Osteoblast (primary cell): ENCODE measurements at places on chromosomes 11 and 22.

DNA sequence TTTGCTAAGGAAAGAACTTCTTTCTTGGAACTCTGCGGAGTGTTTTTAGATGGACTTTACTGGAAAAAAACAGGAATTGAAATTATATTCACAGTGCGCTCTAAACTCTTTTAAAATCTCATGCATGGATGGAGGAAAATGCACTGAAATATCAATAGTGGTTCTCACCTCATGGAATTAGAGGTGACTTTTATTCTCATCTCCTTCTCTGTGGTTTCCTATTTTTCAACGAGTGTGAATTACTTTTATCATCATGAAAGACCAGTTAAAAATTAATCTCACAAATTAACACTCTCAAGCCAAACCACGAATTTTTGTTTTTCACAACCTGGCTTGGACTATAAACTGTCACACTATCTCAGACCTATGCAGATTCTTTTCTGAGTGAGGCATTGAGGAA lies 16.6 kb downstream of the BMAL1 start:
- no peak for DNase-seq

GRCh38 chr11:29125606-29126005 lies 891.2 kb downstream of the KCNA4 start:
- DNase-seq, result no peak

GRCh38 chr22:28904211-28904896 lies 21.0 kb downstream of the ZNRF3 start:
- no peak for DNase-seq

DNA sequence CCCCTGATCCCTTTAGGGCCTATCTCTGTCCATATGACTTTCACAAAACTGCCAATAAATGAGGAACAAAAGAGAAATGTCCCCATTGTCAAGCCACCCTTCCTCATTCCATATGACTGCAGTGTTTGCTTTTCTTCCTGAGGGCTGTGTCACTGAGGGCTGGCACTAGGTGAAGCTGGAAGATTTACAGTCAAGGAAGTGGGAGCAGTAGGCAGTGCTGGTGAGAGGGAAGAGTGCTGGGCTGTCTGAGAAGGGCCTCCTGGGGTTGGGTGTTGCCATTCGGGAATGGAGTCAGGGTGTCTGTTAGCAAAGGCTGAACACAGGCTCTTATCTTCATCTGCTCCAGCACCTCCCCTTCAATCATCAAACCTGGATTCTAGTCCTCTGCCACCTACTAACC lies 30.9 kb downstream of the INSC start:
- DNase-seq, result no peak

DNA sequence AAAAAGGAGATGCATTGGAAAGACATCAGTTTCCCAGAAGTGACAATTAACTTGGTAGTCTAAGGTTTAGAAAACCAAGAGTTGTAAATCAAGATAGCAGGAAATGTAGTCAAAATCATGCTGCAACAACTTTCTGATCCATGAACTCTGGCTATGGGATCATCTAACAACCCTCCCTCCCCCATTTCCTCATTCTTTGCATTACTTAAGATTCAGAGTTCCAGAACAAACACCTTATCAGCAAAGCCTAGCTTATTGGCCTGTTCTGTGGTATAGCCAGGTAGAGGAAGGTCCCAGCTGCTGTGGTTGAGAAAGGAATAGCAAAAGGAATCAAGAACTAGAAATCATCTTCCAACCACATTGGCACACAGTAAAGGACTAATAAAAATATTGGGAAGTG lies 651.1 kb downstream of the METTL15 start:
- no peak for DNase-seq

DNA sequence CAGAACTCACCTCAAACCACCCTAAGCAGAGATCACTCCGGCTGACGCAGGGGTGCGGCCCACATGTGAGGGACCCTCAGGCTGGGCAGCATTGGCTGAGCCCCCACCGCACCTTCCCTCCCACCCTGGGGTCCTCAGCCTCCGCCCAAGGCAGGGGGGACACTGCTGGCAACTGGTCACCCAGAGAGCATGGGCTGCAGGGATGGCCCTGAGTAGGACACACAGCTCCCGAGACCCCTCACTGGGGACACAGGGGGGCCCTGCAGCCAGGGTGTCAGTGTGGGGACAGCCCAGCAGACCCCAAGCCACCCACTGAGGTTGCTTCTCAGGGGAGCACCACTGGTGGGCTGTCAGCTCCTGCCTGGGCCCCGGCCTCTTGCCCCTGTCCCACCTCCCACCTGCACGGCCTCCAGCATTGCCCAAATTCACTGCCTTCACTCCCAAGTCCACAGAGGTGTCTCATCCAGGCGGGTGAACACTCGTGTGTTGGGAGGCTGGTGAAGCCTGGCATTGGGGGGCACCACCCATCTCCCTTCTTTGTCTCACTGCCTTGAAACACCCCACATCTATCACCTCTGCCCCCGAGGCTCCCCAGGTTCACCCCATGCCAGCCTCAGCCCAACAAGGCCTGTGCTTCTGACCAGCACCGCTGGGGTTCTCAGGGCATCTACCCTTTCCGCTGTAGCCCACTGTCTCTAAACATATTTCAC lies 4.7 kb downstream of the C11orf21 start:
- peak; percentile 42 for DNase-seq

DNA sequence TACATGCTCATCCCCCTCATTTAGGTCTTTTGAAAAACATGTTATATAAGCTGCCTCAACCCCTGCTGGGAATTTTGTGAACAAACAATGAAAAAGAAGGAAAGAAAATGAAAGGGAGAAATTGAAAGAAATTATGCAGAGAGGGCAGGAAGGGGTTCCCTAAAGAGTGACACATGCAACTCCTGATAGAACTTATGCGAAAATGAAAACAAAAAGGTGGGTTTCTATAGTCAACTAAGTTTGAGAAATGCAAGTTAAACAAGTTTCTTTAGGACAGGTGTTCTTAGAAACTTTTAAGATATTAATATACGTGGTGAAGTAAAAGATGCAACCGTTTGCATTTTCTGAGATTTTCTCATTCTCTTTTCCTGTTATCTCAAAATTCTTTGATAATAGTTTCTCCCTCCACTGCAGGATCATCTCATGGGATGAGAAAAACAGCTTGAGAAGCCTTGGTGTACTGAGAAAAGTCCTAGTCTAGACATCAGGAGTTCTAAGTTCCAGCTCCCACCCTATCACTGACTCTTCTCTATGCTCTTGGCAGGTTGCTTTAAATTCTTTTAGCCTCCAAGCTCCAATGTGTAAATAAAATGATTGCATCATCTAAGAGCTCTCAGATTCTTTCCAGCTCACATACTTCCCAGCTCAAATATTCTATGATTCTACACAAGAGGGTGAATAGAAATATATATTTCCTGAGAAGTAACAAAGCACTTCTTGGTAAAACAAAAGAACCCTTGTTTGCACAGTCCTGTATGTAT lies 109.2 kb downstream of the FAM76B start:
- no peak for DNase-seq

DNA sequence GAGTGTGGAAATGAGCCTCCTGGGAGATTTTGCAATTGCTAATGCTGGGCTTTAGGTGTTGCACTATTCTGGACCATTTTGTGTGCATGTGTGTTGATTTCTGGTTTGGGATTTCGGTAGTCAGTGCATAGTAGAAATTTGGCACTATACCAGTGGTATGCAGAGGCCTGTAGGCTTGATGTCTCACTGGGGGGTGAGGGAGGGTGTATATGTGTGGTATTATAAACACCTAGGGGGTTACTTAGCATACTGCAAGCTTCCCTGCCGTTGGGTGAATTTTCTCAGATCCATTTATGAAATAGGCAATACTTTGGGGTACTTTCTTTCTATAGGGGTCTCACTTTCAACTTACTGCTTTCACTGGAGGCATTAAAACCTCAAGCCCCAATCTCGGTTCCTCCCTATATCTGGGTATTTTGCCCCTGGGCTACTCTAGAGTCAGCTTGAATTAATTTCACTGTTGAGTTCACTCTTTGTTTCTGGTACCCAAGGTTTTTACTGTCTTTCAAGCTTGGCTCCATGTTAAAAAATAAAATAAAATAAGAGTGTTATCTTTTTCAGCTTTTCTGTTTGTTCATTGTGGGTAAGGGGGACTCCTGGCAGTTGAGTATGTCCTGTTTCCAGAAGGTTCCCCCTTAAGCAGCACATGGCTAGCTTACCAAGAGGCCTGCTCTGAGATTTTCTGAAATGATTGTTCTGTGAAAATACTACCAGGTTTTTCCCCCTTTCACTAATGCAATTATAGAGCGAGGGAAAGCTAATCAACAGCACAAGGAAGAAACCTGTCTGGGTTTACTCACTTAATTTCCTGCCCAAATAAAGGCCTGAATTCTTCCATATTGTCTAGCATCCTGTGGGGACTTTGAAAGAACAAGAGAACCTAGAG lies 45.8 kb downstream of the PPFIBP2 start:
- DNase-seq, result no peak

- DNase-seq, result peak; percentile 22
These were observed 66.7 kb downstream of the BID start for GRCh38 chr22:17707526-17707925.

DNA sequence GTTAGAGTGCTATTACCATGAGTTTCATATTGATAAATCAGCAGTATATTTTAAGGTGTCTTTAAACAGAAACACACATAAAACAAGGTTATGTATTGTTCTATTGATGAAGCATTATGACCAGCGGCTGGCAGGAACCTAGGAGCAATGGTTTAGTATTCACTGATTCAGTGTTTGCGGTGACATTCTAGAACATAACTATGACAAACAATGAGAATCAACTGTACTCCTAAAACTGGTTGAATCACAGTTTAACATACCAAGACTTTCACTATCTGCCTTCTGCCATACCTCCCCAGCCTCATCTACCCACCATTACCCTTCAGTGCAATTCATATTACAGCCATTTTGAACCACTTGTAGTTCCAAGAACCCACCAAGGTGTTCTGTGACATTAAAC lies 8.8 kb downstream of the HOATZ start:
- DNase-seq, result no peak

DNA sequence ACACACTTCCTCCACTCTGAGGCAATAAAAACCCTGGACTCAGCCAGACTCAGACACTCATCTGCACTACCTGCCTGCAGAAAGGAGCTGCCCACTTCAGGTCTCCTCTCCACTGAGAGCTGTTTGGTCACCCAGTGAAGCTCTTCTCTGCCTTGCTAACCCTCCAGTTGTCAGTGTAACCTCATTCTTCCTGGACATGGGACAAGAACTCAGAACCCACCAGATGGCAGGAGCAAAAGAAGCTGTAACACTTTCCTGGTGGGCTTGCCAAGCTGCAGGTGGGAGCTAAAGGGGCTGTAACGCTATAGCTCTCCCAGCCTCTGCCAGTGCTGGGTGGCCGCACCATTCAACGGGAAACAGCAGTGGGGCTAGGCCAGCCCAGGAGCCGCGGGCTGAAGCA lies 89.7 kb downstream of the CCDC73 start:
- no peak for DNase-seq

DNA sequence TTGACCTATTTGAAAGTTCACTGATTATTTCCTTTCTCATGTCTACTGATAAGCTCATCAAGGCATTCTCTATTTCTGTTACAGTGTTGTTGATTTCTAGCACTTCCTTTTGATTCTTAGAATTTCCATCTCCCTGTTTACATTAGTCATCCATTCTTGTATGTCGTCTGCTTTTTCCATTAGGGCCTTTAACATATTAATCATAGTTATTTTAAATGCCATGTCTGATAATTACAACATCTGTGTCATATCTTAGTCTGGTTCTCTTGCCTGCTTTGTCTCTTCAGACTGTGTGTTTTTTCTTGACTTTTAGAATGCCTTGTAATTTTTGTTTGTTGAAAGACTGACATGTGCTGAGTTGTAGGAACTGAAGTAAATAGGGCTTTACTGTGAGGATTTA lies 602.1 kb downstream of the SOX6 start:
- DNase-seq, result no peak

DNA sequence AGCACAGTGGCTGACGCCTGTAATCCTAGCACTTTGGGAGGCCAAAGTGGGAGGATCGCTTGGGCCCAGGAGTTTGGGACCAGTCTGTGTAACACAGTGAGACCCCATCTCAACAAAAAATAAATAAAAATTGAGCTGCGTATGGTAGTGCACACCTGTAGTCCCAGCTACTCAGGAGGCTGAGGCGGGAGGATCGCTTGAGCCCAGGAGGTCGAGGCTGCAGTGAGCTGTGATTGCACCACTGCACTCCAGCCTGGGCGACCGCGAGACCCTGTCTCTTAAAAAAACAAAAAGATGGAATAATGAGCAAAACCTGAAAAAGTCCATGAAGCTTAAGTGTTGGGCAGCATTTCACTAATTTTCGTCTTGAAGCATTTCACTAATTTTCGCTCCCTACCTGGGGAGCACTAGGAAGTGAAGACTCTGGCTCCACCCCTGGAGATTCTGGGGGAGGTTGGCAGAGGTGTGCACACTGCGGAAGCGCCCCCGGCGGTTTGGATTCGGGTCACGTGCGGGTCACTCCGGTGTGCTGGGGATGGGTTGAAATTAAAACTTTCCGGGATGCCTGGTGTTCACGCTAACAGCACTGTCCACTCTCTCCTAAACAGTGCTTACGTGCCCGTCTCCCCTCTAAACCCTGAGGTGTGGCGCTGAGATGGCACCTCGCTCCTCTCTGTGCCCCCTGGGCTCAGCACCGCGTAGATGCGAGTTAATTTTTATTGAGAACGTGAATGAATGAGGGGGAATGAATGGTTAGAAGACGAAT lies 906 bp upstream of the NAA40 start:
- DNase-seq, result no peak

- peak; percentile 51 for DNase-seq
These were observed 713 bp upstream of the ANKK1 start for GRCh38 chr11:113386866-113387265.

DNA sequence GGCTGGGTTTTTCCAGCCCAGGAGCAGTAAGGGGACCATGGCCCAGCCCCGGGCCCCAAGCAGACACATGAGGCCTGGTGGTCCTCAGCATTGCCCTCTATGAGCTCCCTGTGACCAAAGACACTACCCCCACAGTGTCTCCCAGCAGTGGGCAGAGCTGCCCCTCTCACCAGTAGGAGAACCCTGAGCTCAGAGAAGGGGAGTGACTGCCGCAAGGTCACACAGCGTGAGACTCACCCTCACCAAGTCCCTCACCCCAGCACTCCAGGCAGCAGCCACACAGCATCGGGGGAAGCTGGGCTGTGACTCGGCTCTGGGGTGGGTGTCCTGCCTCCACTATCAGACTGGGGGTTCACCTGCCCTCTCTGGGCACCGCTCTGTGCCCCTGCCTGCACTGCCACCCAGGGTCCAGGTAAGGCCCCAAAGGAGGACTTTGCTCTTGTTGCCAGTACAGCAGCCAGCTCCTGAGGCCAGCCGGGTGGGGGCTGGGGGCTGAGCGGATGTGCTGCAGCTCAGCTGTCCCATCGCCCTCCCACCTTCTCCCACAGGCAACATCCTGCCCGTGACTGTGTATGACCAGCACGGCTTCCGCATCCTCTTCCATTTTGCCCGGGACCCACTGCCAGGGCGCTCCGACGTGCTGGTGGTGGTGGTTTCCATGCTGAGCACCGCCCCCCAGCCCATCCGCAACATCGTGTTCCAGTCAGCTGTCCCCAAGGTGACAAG lies 7.9 kb upstream of the SH3BP1 start:
- peak; percentile 83 for DNase-seq

- peak; percentile 92 for DNase-seq
These were observed 550 bp downstream of the FBLN1 start for GRCh38 chr22:45503050-45503815.

GRCh38 chr11:94524341-94524740 lies 12.1 kb downstream of the C11orf97 start:
- no peak for DNase-seq

- peak; percentile 58 for DNase-seq
These were observed 11.8 kb upstream of the FXYD2 start for GRCh38 chr11:117836077-117836960.

- no peak for DNase-seq
These were observed 47.9 kb downstream of the ALX4 start for GRCh38 chr11:44261800-44262591.
